ENCODE measurements at places on chromosomes 2 and 18. TPM values are rescaled to one million over a fixed set of nuclear protein-coding genes. Genes with fewer than 3 reads are reported as not detected.

Gene HJURP
- 13.0 TPM for total RNA-seq

Gene DSG1
- total RNA-seq = not detected

Gene ERMN
- 0.12 TPM for total RNA-seq

Gene CHRND
- total RNA-seq = not detected

Gene RBM45
- total RNA-seq = 4.7 TPM

Gene CYBRD1
- total RNA-seq = 335 TPM

Gene MEP1B
- not detected for total RNA-seq

Gene FAP
- 30.6 TPM for total RNA-seq

Gene CD28
- total RNA-seq = not detected

Gene MAL
- 1.6 TPM for total RNA-seq

Gene SERPINB12
- total RNA-seq = not detected

Gene CASP10
- total RNA-seq = 5.3 TPM

Gene CXCR2
- total RNA-seq = 0.07 TPM

Gene CNRIP1
- total RNA-seq = 40.6 TPM

Gene MALT1
- total RNA-seq = 31.4 TPM

Gene B3GNT7
- total RNA-seq = 8.1 TPM

Gene ABCB11
- not detected for total RNA-seq

Gene BCS1L
- total RNA-seq = not detected

Gene CHRNG
- not detected for total RNA-seq

Gene TUBA3E
- total RNA-seq = not detected

Gene ATAD2B
- total RNA-seq = 67.5 TPM

Gene ACKR3
- total RNA-seq = 61.5 TPM

Gene GPBAR1
- total RNA-seq = not detected

Gene RAD51AP2
- 0.69 TPM for total RNA-seq

Gene C2orf78
- total RNA-seq = not detected

Gene SP3
- 359 TPM for total RNA-seq

All from uterus (tissue), 4 donors.